ENCODE measurements at places on chromosomes 13 and 19.

- DNase-seq, result no peak
Measured at GRCh38 chr19:30149300-30149699, 207.3 kb downstream of the URI1 start.

DNA sequence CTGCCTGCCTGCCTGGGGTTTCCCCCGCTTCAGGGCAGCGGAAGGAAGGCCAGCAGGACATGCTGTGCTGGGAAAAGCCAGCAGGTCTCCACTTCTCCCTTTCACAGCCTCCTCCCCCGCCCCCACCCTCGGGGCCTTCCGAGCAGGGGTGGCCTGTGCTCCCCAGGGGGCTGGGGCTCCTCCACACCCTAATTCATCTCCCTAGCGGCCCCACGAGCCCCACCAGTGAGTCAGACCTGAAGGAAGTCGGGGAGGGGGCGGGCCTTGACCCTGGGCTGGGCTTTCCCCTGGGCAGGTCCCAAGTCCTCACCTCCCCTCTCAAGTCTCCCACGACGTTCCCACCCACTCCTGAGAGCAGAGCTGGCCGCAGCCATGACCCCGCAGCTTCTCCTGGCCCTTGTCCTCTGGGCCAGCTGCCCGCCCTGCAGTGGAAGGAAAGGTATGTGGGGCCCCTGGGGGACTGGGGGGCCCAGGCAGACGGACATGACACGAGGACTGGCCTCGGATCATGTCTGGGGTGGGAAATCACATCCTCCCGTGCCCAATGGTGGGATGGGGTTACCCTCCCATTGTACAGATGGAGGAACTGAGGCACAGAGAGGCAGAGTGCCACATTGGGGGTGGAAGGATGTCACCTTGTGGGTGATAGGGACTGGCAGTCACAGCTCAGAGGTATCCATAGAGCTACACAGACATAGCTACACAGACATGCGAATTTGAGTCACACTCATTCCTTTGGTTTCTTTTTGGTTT, at the start of gene EBI3:
EBI3 (plus strand) TSS at position 345 of the 753 bp plus-strand sequence; CDS start at position 373, 28 bp downstream.
- DNase-seq, result no peak

- DNase-seq, result no peak
Measured at GRCh38 chr13:99721606-99722337, 220.5 kb downstream of the TM9SF2 start.

DNA sequence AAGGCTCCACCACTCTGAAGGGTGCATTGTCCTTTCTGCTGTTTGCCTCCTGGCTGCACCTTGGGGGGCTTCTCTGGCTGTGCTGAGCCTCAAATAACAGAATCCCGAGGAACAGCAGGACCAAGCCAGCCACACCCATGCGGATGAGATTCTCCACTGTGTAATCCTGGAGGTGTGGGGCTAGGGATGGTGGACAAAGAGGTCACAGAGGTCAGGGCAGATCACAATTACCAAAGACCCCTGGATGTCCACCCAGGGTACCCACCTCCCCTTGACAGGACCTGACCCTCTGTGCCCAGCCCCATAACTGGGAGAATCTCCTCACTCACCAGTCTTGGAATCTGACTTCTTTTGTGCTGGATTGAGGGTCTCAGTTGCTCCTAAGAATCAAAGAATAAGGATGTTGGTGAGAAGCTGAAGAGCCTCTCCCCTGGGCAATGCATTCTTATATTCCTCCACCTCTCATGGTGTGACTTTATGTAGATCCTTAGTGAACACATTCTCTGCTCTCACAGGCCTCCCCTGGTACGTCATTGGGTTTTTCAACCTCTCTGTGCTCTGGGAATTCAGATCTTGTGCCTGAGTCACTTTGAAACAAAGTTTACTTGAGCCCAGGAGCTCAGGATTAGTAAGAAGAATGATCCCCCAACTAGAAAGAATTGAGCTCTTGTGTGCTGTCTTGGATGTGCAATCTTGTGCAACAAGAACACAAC, 5.2 kb downstream of the LILRA4 start:
- DNase-seq, result no peak

DNA sequence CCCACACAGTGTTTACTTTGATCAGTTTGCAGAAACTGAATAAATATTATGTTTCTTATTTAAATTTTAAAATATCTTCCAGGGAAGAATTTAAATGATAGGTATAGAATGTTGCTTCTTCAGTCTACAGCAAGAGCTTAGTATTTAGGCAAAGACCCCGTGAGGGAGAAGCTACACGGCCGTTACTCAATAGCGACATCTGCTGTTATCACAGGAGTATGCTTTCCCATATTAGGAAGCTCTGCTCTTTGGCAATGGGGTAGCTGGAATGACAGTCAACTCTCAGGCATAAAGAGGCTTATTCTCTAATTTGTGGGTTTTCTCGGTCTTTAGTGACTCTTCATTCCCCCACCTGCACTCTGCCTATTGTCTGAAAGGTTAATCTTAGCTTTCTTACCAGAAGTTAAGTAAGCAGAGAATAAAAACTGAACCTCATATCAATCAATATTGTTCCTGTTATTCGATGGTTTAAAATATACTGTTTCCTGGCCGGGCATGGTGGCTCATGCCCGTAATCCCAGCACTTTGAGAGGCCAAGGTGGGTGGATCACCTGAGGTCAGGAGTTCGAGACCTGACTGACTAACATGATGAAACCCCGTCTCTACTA, 13.2 kb upstream of the LHFPL6 start:
- DNase-seq, result no peak

- no peak for DNase-seq
Measured at GRCh38 chr19:42246922-42247639, 4.7 kb upstream of the GSK3A start.

DNA sequence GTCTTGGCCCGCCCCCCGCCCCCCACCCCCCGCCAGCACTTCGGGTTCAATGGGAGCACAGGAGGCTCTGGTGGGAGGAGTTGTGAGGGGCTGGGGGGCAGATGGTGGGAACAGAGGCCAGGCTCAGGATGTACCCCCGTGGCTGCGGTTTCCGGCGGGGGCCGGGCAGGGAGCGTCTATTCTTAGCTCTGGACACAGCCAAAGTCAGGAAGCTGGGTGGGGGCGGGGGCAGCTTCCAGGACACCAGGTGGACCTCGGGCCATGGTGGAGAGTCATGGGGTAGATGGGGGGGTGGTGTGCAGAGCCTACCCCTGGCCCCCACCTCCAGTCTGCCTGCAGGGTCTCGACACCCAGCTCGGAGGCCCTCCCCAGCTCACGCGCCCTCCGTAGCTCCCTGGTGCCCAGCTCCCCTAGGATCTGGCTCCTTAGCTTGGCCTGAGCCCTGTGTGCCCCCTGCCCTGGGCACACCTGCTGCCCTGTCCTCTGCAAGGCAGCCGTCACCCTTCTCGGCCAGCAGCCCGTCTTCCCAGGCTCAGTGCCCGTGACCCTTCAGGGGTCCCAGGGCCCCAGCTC, 2.2 kb upstream of the TBXA2R start:
- no peak for DNase-seq

DNA sequence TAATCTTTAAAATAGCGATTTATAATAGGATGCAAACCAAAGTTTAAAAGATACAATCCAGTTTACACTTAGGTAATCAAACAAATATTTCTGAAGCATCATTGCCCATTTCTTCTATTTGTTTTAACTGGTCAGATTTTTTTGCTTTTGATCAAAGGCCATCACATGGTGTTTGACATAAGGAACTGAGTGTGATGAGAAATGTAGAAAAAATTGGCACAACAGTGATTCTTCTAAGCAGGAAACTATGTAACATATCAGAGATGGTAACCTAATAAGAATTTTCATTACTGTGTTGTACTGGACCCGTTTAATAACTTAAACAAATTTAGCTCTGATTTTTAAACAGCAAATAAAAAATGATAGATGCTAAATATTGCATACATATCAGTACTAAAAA, 644.7 kb upstream of the KLF12 start:
- no peak for DNase-seq

DNA sequence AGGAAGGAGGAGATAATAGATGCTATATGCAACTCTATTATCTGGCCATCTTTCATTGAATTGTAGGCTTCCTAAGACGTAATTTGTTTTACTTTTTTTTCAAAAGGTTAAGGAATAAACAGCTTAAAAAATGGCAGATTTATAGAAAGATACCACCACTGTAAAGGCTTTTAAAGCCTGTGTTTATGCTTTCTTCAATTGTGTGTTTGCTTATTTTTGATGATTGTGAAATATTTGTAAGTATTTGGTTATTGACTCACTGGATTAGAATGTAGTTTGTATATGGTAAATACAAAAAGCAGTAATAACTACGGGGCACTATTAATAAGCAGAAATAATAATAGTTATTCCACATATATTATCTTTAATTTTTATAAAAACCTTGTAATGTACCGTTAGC, 437.9 kb downstream of the KLF5 start:
- DNase-seq, result no peak

- DNase-seq, result no peak
Measured at GRCh38 chr13:73290844-73291243, 232.0 kb downstream of the KLF5 start.

Data from caudate nucleus (tissue), 63 donors.